ENCODE measurements at places on chromosomes 11 and 22.

DNA sequence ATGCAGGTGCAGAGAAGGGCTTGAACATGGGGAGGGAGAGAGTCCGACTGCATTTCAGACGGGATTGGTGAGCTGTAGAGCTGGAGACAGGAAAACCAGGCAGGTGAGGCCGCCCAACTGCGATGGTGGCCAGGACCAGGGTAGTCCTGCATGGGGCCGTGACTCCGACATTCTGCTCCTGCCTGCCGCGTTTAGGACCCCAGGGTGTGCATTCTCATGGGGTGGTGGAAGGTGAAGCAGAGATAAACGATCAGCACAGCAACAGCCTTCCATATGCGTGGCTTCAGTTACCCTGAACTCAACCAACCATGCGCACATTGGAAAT lies 29.3 kb downstream of the SHANK2 start:
- DNase-seq = no peak

- no peak for DNase-seq
These were observed 249.8 kb upstream of the UBASH3B start for GRCh38 chr11:122405547-122406341.

GRCh38 chr11:133705074-133705648 lies 140.2 kb downstream of the SPATA19 start:
- no peak for DNase-seq

GRCh38 chr11:67371189-67371910 lies 2.0 kb downstream of the CLCF1 start:
- peak; percentile 14 for DNase-seq

DNA sequence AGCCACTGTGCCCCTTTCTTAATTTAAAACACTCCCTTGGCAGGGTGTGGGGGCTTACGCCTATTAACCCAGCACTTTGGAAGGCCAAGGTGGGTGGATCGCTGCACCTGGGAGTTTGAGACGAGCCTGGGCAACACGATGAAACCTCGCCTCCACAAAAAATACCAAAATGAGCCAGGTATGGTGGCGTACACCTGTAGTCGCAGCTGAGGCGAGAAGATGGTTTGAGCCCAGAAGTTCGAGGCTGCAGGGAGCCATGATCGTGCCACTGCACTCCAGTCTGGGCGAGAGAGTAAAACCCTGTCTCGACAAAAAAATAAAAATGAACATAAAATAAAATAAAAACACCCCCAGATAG lies 45.0 kb downstream of the LINC01488 start:
- no peak for DNase-seq

DNA sequence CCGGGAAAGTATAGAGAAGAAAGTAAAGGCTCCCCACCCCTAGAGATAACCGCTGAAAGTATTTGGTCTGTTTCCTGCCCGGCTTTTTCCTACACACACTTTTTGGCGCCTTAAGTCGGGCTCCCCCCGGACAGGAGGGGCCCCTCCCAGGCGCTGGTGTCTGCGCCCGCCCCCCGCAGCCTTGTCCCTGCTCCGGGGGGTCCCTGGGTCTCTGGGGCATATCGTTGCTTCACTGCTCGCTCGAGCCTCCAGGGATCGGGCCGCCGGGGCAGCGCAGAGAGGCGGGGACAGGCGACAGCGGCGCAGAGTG lies 928 bp upstream of the CRACR2B start:
- DNase-seq = no peak

DNA sequence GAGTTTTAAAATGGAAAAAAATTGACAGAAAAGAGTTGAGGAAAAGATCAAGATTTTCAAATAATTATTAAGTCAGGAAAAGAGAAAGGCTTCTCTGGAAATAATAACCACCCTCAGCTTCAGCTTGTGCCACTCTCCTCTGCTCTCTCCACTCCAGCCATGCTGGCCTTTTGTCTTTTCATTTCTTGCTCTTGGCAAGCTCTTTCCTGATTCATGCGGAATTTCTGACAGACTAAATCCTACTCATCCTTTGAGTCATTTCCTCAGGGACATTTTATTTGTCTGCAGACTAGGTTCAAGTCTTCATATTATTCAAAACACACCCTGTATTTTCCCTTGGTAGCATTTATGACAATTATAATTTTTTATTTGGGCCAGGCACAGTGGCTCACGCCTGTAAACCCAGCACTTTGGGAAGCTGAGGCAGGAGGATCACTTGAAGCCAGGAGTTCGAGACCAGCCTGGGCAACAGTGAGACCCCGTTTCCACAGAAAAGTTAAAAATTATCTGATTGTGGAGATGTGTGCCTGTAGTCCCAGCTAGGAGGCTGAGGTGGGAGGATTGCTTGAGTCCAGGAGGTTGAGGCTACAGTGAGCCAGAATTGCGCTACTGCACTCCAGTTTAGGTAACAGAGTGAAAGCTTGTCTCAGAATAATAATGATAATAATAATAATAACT lies 7.8 kb upstream of the P4HA3 start:
- no peak for DNase-seq

GRCh38 chr22:47692811-47693210 lies 930.4 kb downstream of the TBC1D22A start:
- DNase-seq = no peak

GRCh38 chr11:69252490-69252837 lies 41.5 kb upstream of the MYEOV start:
- DNase-seq = no peak

GRCh38 chr22:49812838-49813237 lies 14.8 kb downstream of the BRD1 start:
- DNase-seq = no peak

GRCh38 chr22:20760084-20760483 lies 13.8 kb upstream of the SERPIND1 start:
- DNase-seq = no peak

GRCh38 chr11:122789907-122790306 lies 48.4 kb upstream of the CRTAM start:
- no peak for DNase-seq
